Activated T-helper 1 cell treated with anti-CD3 and anti-CD28 coated beads, Interleukin-12 subunit alpha, Interleukin-12 subunit beta, Interleukin-2, Interleukin-4 antibody, amounts not matched to agents 30 ng/mL and 10 ng/mL and 1 ng/mL, durations not matched to agents 14 hours and 24 hours and 36 hours (primary cell): ENCODE measurements at places on chromosomes 16 and 17. TPM values are rescaled to one million over a fixed set of nuclear protein-coding genes. Genes with fewer than 3 reads are reported as not detected.

GRCh38 chr16:9151597-9151996 lies 60.2 kb downstream of the HAPSTR1 start:
- H3K27me3 ChIP-seq, result peaks cover 14% of the 10 kb centered on the region
- H3K4me3 ChIP-seq, result no peak overlapping the region
- H3K27ac ChIP-seq, result no peak overlapping the region
- DNase-seq, result no peak

The RPH3AL gene
- total RNA-seq, result 2.3 and 3.2 TPM in 2 replicates

The TAC4 gene
- total RNA-seq, result not detected in 2 replicates

The POLG2 gene
- 33.3 and 36.5 TPM in 2 replicates for total RNA-seq

DNA sequence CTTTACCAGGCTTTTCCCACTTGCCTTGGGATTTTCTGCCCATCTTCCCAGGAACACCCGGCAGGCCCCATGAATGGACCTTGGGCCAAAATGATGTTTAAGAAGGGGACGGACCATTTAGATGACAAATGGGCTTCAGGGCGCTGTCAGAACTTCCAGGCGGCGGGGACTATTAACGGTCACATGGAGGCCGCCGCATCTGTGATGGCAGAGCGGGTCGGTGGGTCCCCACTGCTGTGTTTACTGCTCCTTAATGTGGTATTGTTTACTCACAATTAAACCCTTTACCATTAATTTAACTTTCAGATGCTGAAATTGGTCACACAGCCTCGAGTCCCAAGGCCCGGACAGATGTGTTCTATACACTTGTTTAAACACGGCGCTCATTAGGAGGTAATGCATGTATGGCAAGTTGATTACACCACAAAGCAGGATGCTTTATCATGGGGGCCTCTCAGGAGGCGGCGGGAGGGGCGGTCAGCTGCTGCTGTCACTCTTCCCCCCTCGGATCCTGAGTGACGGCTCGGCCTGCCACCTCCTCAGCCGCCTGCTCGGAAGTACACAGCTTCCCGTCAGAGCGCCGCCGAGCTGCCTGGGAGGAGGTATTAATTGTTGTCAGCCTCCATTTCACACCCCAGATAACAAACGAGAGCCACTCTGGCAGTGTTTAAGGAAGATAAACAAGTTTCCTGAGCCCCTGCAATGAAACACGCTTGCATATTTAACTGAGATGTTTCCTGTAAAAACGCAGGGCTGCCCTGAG lies 83.9 kb upstream of the IRX3 start:
- peaks cover 22% of the 10 kb centered on the region for H3K27me3 ChIP-seq
- no peaks in the 10 kb centered on the region for H3K36me3 ChIP-seq
- no peak for DNase-seq

- no peak for DNase-seq
- no peaks in the 10 kb centered on the region for H3K4me1 ChIP-seq
- no peak overlapping the region for H3K27ac ChIP-seq
- no peaks in the 10 kb centered on the region for H3K27me3 ChIP-seq
Observed at GRCh38 chr17:15364615-15365014, 23.2 kb upstream of the TEKT3 start.

GRCh38 chr16:85310868-85311585 lies 198.8 kb upstream of the CIBAR2 start:
- no peaks in the 10 kb centered on the region for H3K36me3 ChIP-seq
- DNase-seq, result peak; percentile 17
- no peaks in the 10 kb centered on the region for H3K27me3 ChIP-seq
- peaks cover 37% of the 10 kb centered on the region for H3K4me1 ChIP-seq

The OSGIN1 gene
- 1.2 and 2.2 TPM in 2 replicates for total RNA-seq

DNA sequence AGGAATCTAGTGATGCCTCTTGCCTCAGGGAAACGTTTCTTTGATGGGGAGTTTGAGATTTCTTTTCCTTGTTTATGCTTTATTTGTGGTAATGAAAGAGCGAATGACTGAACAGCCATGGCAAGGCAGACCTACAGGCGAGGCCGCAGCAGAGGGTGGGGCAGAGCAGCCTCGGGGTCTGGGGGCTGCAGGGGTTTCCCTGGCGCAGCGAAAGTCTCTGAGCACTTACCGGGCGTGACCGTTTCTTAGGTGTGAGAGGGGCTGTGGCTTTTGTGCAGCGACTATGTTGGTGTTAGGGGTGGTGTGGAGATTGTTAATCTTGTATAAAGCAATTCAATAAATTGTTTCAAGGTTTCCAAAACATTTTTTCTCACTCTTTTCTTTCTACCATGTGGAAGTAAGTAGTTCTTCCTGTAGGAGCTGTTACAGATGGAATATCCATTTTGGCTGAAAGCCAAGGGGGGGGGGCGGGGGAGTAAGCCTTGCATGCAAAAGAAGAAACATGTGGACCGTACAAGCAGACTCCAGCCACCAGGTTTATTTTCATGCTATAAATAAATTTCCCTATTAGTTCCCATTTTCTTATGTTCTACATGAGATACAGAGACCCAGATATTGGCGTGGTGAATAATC lies 34.8 kb downstream of the UBN1 start:
- no peaks in the 10 kb centered on the region for H3K4me1 ChIP-seq
- H3K27me3 ChIP-seq, result no peaks in the 10 kb centered on the region
- H3K27ac ChIP-seq, result no peak overlapping the region
- no peak overlapping the region for H3K4me3 ChIP-seq

GRCh38 chr16:83992624-83993023 lies 24.6 kb downstream of the NECAB2 start:
- peaks cover 14% of the 10 kb centered on the region for H3K27me3 ChIP-seq
- no peak for DNase-seq
- no peaks in the 10 kb centered on the region for H3K36me3 ChIP-seq
- H3K27ac ChIP-seq, result no peak overlapping the region
- H3K4me1 ChIP-seq, result no peaks in the 10 kb centered on the region

DNA sequence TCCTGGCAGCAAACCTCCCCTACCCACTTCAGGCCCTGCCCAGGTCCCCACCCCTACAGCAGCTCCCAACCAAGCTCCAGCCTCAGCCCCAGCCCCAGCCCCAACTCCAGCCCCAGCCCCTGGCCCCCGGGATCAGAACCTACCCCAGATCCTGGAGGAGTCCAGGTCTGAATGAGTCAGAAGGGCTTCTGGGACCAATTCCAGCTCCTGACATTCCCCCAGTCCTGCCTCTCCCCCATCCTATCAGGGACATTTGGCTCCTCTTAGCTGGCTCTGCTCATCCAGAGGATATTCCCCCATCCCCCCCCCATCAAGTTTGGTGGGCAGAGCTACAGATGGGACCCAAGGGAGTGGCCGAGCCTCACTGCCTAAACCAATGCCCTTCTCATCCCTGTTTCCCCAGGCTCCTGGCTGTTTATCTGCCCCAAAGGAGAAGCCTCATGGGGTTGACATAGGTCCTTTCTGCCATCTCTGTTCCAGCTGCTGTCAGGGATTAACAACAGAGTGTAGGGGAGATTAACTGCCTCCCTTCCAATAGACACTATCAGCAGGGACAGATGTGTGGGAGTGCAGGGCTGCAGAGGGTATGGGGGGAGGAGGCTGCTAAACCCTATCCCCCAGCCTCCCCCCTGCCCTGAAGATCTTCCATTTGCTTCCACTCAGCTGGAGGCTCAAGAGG lies 16.5 kb downstream of the CNTNAP1 start:
- H3K27ac ChIP-seq, result no peak overlapping the region
- no peak for DNase-seq
- H3K4me1 ChIP-seq, result no peaks in the 10 kb centered on the region
- H3K4me3 ChIP-seq, result no peak overlapping the region
- H3K36me3 ChIP-seq, result peaks cover 36% of the 10 kb centered on the region

GRCh38 chr17:46854515-46854914 lies 3.1 kb downstream of the WNT9B start:
- no peak overlapping the region for H3K4me3 ChIP-seq
- H3K27ac ChIP-seq, result no peak overlapping the region
- no peak for DNase-seq
- H3K36me3 ChIP-seq, result no peaks in the 10 kb centered on the region
- no peaks in the 10 kb centered on the region for H3K4me1 ChIP-seq

- no peak overlapping the region for H3K4me3 ChIP-seq
- H3K27ac ChIP-seq, result no peak overlapping the region
- H3K27me3 ChIP-seq, result peaks cover 5% of the 10 kb centered on the region
- no peaks in the 10 kb centered on the region for H3K36me3 ChIP-seq
- DNase-seq, result no peak
- H3K4me1 ChIP-seq, result no peaks in the 10 kb centered on the region
Observed at GRCh38 chr16:24713379-24713778, 16.1 kb upstream of the TNRC6A start.

The MT1F gene
- 4.3 and 5.2 TPM in 2 replicates for total RNA-seq

GRCh38 chr16:3047387-3047720 lies 993 bp downstream of the MMP25 start:
- DNase-seq, result no peak
- peak overlapping the region; percentile 77 for H3K4me3 ChIP-seq
- peak overlapping the region; percentile 82 for H3K27ac ChIP-seq
- peaks cover 15% of the 10 kb centered on the region for H3K27me3 ChIP-seq

DNA sequence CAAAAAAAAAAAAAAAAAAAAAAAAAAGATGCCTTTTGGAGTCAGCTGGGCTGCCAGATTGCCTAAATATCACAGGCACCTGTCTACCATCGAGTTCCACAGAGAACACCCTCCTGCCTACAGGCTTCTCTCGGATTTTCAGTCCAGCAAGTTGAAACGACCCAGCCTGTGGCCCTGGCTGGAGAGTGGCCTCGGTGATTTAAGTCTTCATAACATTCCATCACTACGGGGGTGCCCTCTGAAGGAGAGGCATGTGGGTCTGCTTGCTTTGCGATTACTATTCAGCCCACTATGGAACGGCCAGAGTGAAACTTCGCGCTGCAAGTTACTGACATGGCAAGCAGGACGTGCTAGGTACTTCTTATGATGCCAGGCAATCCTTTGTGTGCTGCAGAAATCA lies 42.8 kb downstream of the MARCHF10 start:
- H3K27me3 ChIP-seq, result peaks cover 2% of the 10 kb centered on the region
- H3K4me1 ChIP-seq, result no peaks in the 10 kb centered on the region
- no peaks in the 10 kb centered on the region for H3K36me3 ChIP-seq
- no peak overlapping the region for H3K27ac ChIP-seq

GRCh38 chr16:12092544-12092921 lies 116.0 kb downstream of the SNX29 start:
- DNase-seq, result no peak
- H3K36me3 ChIP-seq, result no peaks in the 10 kb centered on the region
- no peak overlapping the region for H3K4me3 ChIP-seq
- peaks cover 2% of the 10 kb centered on the region for H3K27me3 ChIP-seq
- H3K27ac ChIP-seq, result no peak overlapping the region

The SCGB1C2 gene
- total RNA-seq, result not detected in 2 replicates

DNA sequence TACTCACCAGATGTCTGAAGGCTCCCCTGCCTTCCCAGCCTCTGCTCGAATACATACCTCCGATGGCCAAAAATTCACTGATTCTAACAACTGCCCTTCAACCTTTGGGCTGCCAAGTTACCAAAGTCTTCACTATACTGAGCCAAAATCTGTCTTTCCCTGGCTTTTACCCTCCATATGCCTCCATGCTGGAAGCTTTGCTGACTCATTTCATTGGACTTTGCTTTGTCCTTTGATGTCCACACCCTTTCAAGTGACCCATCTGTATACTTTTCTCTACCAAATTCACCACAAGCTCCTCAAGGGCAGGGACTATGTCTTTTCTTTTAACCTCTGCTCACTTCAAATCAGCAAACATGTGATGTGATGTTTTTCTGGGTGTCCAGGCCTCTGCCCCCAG lies 21.0 kb upstream of the MTMR4 start:
- no peak for DNase-seq
- H3K36me3 ChIP-seq, result no peaks in the 10 kb centered on the region
- no peak overlapping the region for H3K27ac ChIP-seq
- no peaks in the 10 kb centered on the region for H3K4me1 ChIP-seq
- H3K27me3 ChIP-seq, result peaks cover 37% of the 10 kb centered on the region
- no peak overlapping the region for H3K4me3 ChIP-seq

- no peak overlapping the region for H3K27ac ChIP-seq
- H3K36me3 ChIP-seq, result peaks cover 36% of the 10 kb centered on the region
- no peak overlapping the region for H3K4me3 ChIP-seq
- no peak for DNase-seq
- H3K4me1 ChIP-seq, result peaks cover 38% of the 10 kb centered on the region
Observed at GRCh38 chr17:48192321-48192731, 84.8 kb downstream of the SNX11 start.

DNA sequence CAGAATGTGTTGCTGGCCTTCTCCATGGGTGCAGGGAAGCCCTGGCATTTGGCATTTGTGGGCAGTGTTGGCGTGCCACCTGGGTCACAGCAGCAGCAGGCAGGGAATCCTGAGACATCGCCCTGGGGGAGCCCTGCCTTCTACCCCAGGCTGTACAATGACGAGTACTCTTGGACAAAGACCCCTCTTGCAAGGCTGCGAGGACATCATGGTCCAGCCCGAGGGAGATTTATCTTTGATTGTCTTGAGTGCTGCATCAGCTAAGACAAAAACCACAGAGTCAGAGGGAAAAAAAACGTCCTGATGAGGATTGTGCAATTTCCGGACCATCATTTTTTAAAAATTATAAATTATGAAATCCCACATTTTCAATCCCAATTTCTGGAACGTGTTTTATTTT lies 3.7 kb downstream of the CRISPLD2 start:
- H3K27ac ChIP-seq, result no peak overlapping the region
- H3K27me3 ChIP-seq, result peaks cover 27% of the 10 kb centered on the region
- no peaks in the 10 kb centered on the region for H3K36me3 ChIP-seq
- peaks cover 9% of the 10 kb centered on the region for H3K4me1 ChIP-seq
- no peak overlapping the region for H3K4me3 ChIP-seq
- no peak for DNase-seq

DNA sequence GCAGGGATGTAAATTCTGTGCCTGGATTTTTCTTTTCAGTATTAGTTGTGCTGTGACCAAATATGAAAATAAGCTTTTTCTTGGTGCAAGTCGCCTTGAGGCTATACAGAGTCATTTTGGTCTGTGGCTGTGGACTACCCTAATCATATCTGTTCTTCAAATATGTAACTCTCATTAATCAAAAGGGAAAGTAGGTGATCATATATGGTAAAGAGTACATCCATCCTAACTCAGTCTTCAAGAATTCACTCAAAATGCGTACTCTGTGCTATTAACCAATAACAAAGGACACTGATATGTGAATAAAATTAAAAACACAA lies 2.6 kb downstream of the CPD start:
- peaks cover 30% of the 10 kb centered on the region for H3K36me3 ChIP-seq
- H3K27ac ChIP-seq, result no peak overlapping the region
- peaks cover 62% of the 10 kb centered on the region for H3K4me1 ChIP-seq
- no peaks in the 10 kb centered on the region for H3K27me3 ChIP-seq

GRCh38 chr17:37787055-37787757 lies 42.3 kb upstream of the HNF1B start:
- DNase-seq, result no peak
- no peaks in the 10 kb centered on the region for H3K36me3 ChIP-seq
- H3K4me3 ChIP-seq, result no peak overlapping the region

- no peak overlapping the region for H3K4me3 ChIP-seq
- no peaks in the 10 kb centered on the region for H3K4me1 ChIP-seq
- H3K36me3 ChIP-seq, result no peaks in the 10 kb centered on the region
- peaks cover 2% of the 10 kb centered on the region for H3K27me3 ChIP-seq
- no peak overlapping the region for H3K27ac ChIP-seq
Observed at GRCh38 chr16:49937886-49938285, 82.0 kb upstream of the ZNF423 start.

- DNase-seq, result no peak
- H3K36me3 ChIP-seq, result no peaks in the 10 kb centered on the region
- no peak overlapping the region for H3K27ac ChIP-seq
- H3K4me3 ChIP-seq, result no peak overlapping the region
- peaks cover 6% of the 10 kb centered on the region for H3K4me1 ChIP-seq
- peaks cover 24% of the 10 kb centered on the region for H3K27me3 ChIP-seq
Observed at GRCh38 chr17:38431346-38432145, 3.3 kb downstream of the ARHGAP23 start.
